ENCODE measurements at places on chromosomes 4 and X. TPM values are rescaled to one million over a fixed set of nuclear protein-coding genes. Genes with fewer than 3 reads are reported as not detected.

GAGE2A gene
- not detected for total RNA-seq

CENPVL1 gene
- total RNA-seq, result not detected

HTN3 gene
- 1.1 TPM for total RNA-seq

GABRB1 gene
- total RNA-seq, result 7.3 TPM

MND1 gene
- 10.8 TPM for total RNA-seq

GRCh38 chr4:41029098-41029497 is 185.2 kb downstream of the APBB2 start:
- no peak for ATAC-seq

DNA sequence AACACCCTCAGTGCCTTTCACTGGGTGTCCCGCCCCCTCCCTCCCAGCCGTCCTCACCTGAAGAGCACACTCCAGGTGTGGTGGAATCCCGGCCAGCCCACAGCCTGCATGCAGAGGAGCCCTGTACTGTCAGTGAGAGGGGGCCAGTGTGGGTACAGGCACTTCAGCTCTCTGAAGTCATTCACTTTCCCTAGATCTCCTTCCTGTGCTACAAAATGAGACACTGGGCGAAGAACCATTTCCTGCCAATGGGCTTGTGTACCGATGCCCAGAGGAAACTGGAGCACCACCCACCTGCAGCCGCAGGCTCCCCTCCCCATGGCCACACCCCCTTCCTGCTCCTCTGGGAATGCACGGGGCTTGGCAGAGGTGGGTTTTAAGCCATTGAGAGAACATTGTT is 73.9 kb upstream of the C4orf50 start:
- ATAC-seq, result no peak

- no peak for ATAC-seq
These were observed 4.8 kb downstream of the ACOX3 start for GRCh38 chr4:8435656-8436121.

- ATAC-seq, result no peak
These were observed 618.2 kb upstream of the FRG1 start for GRCh38 chr4:189322426-189322825.

DNA sequence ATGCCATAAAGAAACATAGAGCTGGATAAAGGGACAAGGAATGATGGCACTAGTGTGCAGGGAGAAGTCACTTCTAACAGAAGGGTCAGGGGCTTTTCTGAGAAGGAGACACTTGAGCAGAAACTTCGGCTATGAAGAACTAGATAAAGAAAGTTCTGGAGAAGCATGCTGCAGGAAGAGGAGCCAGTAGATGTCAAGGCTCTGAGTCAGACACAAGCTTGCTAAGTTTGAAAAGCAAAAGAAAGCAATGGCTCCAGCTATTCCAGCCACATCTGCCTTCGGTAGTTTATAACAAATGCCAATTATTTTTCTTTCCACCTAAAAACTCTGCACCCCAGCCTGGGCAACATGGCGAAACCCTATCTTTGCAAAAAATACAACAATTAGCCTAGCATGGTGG is 7.5 kb downstream of the NUDT6 start:
- no peak for ATAC-seq

- ATAC-seq, result peak; percentile 82
These were observed 513.6 kb upstream of the PITX2 start for GRCh38 chr4:111136438-111136837.

DNA sequence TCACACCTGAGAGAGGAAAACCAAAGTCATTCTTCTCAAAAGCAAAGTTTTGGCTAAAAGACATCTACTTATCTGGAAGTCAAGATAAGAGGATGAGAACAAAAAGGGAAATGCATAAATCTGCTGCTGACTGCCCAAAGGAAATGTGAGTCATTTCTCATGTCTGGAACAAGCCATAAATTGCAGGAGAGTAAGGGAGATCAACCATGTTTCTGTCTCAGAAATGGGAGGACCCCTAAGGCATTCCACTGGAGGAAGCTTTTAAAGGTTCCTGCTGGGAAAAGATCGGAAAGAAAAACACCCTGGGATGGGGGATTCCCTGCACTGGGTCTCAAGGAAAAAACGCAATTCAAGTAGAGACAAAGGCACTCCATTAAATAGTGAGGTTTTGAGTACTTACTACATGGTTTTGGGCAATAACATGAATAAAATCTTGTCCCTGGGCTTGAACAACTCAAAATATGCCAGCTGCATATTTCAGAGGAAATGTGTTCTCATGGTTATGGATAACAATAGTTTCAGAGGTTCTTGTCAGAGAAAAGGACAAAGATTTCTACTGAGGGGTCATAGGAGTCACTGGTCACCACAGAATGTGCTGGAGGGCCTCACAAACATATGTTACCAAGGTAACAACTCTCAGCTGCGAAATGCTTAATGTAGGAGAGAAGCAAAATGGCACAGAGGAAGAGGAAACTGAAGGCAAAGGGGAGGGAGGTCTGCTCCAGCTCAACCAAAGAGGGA is 19.3 kb downstream of the GPR143 start:
- peak; percentile 80 for ATAC-seq

DNA sequence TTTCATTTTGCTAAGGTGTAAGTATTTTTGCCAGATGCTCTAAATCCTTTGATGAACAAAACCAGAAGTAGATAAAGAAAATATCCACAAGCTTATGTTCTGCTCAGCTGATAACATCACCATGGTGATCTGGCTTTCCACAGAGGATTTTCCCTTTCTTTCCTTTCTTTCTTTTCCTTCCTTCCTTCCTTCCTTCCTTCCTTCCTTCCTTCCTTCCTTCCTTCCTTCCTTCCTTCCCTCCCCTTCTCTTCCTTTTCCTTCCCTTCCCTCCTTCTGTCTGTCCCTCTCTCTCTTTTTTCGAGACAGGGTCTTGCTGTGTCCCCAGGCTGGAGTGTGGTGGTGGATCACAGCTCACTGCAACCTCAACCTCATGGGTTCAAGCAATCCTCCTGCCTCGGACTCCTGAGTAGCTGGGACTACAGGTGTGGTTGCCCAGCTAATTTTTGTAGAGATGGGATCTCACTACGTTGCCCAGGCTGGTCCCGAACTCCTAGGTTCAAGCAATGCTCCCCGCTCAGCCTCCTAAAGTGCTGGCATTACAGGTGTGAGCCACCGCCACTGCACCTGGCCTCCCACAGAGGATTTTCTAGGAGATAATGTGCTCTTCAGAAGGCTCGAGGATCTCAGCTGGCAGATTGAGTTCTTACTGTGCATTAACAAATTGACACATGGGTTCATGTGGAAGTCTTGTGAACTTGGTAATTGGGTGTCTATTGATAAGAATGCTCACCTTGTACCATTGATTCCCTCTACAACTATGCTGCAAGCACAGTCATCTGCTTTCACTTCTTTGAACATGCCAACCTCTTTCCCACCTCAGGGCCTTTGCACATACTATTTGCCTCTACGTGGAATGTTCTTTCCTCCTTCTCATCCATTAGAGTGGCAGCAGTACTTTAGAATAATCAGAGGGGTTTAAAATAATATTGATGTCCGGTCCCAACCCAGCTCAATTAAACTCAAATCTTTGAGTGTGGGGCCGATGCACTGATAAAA is 1.4 kb upstream of the RHOH start:
- no peak for ATAC-seq

- no peak for ATAC-seq
These were observed 419.4 kb downstream of the ADGRL3 start for GRCh38 chr4:61619528-61619927.

Data from motor neuron (in vitro differentiated cells).